Psoas muscle (tissue), 8 donors: ENCODE measurements at places on chromosomes 1 and 21.
A peak's percentile ranks its signal among the peaks of the same experiment; 100 is the strongest.

DNA sequence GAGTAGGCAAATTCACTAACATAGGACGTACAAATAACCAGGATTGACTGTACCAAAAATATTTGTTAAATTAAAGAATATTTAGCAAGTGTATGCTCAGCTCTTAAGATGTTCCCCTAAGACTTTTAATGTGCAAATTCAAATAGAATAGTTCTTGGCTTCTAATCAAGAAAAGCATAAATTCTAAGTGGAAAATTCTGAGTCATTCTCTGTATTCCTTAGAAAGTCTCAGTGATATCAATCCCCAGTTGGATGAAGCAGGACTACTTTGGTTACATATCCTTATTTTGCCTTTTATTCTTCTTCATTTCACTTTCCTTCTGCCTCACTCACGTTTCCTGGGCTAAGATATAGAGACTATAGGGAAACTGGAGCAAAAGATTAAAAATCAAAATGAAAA, 130.2 kb downstream of the IFI44 start:
- DNase-seq: no peak
- no peak overlapping the region for H3K4me3 ChIP-seq
- H3K27ac ChIP-seq: no peak overlapping the region

DNA sequence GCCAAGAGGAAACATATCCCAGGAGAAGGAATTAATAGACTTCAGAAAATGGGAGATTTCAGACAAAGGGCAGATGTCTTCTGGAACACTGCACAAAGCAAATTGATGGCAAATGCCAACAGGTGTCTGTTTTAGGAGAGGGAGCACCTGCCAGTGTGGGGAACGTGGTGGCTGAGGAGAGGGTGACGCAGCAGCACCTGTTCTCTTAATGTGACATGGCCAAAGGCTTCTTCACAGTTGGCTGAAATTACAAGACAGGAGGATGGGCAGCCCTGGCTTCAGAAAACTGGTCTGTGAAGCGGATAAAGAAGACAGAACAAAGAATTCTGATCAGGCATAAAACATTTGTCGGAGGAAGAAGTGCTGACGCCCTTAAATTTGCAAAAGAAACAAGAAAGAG, 178.7 kb upstream of the RUNX1 start:
- H3K4me3 ChIP-seq: no peak overlapping the region
- H3K4me1 ChIP-seq: peaks cover 56% of the 10 kb centered on the region
- no peaks in the 10 kb centered on the region for H3K27me3 ChIP-seq
- H3K27ac ChIP-seq: peak overlapping the region; percentile 93
- peak; percentile 58 for DNase-seq

GRCh38 chr21:37711286-37711829, 204.9 kb downstream of the KCNJ6 start:
- H3K27ac ChIP-seq: no peak overlapping the region
- no peak for DNase-seq
- H3K36me3 ChIP-seq: no peaks in the 10 kb centered on the region
- no peaks in the 10 kb centered on the region for H3K4me1 ChIP-seq
- no peaks in the 10 kb centered on the region for H3K27me3 ChIP-seq

GRCh38 chr1:203036537-203036936, 10.2 kb downstream of the PPFIA4 start:
- peak overlapping the region; percentile 54 for H3K4me3 ChIP-seq
- DNase-seq: no peak
- H3K4me1 ChIP-seq: peaks cover 76% of the 10 kb centered on the region
- no peaks in the 10 kb centered on the region for H3K36me3 ChIP-seq
- H3K27me3 ChIP-seq: no peaks in the 10 kb centered on the region

DNA sequence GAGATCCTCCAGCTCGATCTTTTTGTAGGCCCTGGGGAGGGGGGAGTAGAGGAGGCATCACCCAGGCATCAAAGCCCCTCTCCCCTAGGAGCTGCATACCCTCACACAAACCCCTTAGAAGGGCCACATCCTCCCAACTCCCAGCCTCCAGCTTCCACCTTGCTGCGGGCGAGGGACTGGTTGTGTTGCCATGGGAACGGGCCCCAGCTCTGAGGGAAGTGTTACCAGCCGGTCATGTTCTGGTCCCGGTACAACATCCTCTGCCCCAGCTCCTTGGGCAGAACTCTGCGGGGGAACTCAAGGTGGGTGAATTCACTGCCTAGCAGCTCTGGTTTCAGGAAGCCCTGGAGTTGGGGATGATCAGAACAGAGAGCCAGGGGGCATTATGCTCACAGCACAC, 4.1 kb downstream of the PPM1J start:
- no peaks in the 10 kb centered on the region for H3K27me3 ChIP-seq
- no peak for DNase-seq
- peaks cover 12% of the 10 kb centered on the region for H3K36me3 ChIP-seq
- H3K27ac ChIP-seq: no peak overlapping the region

GRCh38 chr1:172902861-172903381, 147.8 kb downstream of the TNFSF18 start:
- no peak for DNase-seq
- H3K27ac ChIP-seq: no peak overlapping the region
- H3K4me1 ChIP-seq: no peaks in the 10 kb centered on the region
- no peak overlapping the region for H3K4me3 ChIP-seq
- no peaks in the 10 kb centered on the region for H3K27me3 ChIP-seq

DNA sequence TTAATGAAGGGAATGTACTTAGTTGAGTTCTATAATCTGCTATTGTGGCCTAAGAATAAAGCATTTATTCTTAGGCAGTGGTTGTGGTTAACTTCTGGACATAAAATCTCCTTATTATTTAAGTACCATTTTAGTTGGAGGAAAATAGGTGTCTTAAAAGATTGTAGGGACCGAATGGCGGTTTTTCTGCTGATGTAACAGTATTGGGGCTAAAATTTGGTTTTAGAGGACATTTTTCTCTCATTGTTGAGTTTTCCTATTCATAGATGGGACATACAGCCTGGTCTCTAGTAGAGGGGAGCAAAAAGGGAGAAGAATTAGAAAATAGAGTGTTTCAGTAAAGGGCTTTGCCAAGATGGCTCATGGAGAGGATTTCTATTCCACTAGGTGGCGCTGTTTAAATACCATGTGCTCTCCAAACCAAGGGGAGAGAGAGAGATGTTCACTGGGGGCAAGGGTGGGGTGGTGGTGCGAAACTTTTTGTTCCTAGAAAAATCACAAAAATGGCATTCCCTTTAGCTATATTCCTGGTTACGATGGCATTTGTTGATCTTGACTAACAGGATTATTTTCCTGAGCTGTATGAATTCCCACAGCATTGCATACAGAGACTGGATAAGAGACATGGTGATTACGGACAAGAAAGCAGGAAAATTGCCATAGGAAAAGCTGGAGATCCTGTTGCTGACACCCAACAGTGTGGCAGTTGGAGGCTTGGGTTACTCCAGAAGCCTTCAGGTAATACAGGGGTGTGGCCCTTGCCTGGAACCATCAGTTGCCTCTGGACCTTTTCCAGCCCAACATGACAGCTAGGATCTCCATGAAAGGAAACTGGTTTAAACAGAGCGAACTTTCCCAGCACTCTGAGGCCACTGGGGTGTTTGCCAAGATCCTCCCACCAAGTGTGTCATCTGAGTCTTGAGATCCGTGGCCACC, 18.2 kb upstream of the FCGR2A start:
- no peaks in the 10 kb centered on the region for H3K4me1 ChIP-seq
- no peaks in the 10 kb centered on the region for H3K36me3 ChIP-seq
- no peak for DNase-seq
- H3K4me3 ChIP-seq: peak overlapping the region; percentile 39
- H3K27ac ChIP-seq: no peak overlapping the region

DNA sequence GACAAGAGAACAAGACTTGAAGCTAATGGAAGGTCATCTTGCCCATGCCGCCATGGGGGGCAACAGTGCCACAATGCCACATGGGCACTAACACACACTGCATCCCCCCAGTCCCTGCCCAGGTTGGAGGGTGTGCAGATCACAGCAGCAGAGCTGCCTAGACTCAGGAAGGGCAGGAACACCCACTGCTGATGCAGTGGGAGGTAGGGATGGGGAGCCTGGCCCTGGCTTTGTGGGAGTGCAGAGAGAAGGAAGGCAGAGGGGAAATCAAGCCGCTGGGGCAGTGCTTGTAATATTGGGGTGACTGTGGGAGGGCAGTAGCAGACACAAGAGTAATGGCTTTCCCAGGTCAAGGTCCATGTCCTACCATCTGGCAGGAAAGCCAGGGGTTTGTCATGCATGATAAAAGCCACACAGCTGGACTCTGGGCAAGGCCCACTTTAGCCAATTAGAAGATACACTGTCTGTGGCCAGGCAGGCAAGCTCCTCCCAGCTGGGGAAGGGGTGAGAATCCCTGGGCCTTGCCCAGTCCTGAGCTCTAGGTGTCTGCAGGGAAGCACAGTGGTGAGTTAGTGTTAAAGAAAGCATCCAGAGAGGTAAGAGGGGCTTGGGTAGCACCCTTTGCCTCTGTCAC, 25.4 kb upstream of the MEF2D start:
- no peaks in the 10 kb centered on the region for H3K36me3 ChIP-seq
- no peak overlapping the region for H3K4me3 ChIP-seq
- H3K4me1 ChIP-seq: no peaks in the 10 kb centered on the region
- no peak overlapping the region for H3K27ac ChIP-seq

GRCh38 chr1:81470275-81470674, 330.5 kb upstream of the ADGRL2 start:
- H3K27ac ChIP-seq: no peak overlapping the region
- H3K4me1 ChIP-seq: no peaks in the 10 kb centered on the region
- no peak overlapping the region for H3K4me3 ChIP-seq
- no peaks in the 10 kb centered on the region for H3K36me3 ChIP-seq

DNA sequence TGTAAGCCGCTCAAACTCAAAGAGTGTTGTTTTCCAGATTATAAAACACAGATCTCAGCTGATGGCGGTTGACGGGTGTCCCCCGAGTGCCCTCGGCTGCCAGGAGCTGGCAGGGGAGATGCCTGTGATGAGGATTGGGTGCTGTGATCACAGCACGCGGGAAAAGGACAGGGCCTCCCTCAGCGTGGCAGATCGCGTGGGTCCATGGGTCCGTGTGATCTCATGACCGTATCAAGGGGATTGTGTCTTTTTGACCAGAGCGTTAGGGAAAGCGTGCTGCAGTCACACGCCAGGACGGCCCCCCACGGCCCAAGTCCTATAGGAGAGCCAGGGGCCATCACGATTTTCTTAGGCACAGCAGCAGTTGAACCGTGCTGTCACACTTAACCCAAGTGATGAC, 51.9 kb downstream of the PDE9A start:
- no peak overlapping the region for H3K27ac ChIP-seq
- no peaks in the 10 kb centered on the region for H3K36me3 ChIP-seq
- DNase-seq: no peak
- H3K4me3 ChIP-seq: no peak overlapping the region

DNA sequence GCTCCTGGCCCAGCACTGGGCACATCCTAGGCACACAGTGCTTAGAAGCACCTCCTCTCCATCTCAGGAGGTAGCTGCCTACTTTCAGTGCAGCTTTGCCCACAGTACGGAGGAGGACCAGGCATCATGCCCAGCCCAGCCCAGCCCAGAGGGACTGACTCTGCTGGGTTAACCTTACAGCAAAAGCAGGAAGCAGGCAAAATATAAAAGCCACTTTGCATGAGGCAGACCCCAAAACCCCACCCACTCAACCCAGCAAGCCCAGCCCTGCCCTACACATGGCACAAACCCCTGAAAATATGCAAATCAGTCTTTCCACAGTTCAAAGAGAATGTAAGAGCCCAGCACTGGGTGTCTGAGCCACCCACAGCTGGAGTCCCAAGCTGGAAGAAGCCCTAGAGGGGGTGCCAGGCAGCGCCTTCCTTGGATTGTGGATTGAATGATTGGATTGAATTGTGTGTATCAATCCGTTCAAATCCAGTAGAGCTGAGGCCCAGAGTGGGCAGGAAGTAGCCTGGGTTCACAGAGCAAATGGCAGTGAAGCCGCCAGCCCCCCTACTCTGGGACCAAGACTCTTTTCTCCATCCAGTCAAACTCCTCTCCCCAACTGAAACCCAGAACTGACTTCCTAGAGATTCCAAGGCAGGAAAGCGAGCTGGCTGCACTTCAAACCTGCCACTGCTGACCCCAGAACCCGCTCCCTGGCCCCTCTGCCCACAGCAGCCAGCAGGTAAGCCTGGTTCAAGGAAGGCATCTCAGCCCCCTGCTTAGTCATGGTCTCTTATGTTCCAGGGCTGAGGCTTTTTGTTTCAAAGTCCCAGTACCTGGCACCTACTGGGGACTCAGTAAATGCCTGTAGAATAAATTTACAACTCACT, 117.7 kb downstream of the LACTBL1 start:
- peak; percentile 12 for DNase-seq
- no peaks in the 10 kb centered on the region for H3K27me3 ChIP-seq
- H3K27ac ChIP-seq: no peak overlapping the region
- H3K4me1 ChIP-seq: no peaks in the 10 kb centered on the region
- H3K4me3 ChIP-seq: no peak overlapping the region

DNA sequence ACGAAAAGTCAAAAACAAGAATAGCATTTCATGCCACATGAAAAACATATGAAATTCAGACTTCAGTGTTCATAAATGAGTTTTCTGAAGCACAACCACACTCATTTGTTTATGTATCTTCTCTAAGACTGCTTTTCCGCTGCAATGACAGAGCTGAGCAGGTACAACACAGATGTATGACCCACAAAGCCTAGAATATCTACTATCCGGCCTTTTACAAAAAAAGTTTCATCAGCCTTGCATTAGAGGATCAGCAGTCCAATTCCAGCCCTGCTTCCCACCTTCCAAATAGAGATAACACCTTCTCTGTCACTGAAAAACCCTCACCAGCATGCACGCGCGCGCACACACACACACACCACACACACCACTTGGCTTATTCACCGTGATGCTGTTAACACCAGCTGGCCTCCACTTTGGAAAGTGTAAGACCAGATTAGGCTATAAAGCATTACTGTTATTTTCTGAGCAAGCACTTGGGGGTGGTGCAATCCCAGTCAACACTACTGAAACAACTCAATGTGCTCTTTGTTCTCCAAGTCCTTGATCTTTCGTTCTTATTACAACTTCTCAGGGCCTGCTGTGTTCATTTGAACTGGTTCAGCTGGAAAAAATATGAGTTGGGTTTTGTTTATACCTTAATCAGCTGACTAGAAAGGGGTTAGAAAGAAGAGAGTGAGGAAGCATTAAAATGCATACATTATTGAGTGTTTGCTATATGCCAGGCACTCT, 90.0 kb downstream of the GLUL start:
- H3K36me3 ChIP-seq: no peaks in the 10 kb centered on the region
- no peak for DNase-seq
- no peak overlapping the region for H3K4me3 ChIP-seq

DNA sequence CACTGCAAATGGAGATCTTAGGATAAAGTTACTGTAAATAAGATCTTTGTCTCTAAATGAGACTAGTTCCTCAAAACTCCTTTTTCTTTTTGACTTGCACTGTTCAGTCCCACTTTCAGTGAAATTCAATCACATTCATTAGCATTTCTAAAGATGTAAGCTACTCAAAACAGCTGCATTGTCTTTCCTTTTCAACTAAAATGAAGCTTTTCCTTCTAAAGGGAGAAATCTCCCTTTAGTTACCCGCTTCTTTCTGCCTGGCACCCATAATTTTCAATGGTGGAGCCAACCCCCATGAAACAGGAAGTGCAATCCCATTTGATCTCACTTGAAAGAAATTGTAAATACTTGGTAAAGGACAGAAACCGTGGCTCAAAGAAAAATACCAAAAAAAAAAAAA, 387.4 kb upstream of the PKN2 start:
- no peaks in the 10 kb centered on the region for H3K4me1 ChIP-seq
- no peaks in the 10 kb centered on the region for H3K27me3 ChIP-seq
- DNase-seq: no peak
- no peak overlapping the region for H3K4me3 ChIP-seq
- no peak overlapping the region for H3K27ac ChIP-seq
- no peaks in the 10 kb centered on the region for H3K36me3 ChIP-seq
